ENCODE measurements at places on chromosomes 7 and 10. TPM values are rescaled to one million over a fixed set of nuclear protein-coding genes. Genes with fewer than 3 reads are reported as not detected.

GRCh38 chr10:68900427-68901104 lies 549 bp upstream of the DDX50 start:
- peaks cover 6% of the 10 kb centered on the region for H3K4me1 ChIP-seq
- H3K27ac ChIP-seq, result peak overlapping the region; percentile 91
- H3K36me3 ChIP-seq, result no peaks in the 10 kb centered on the region
- peak overlapping the region; percentile 84 for H3K4me3 ChIP-seq
- no peaks in the 10 kb centered on the region for H3K27me3 ChIP-seq

- DNase-seq, result no peak
- H3K36me3 ChIP-seq, result no peaks in the 10 kb centered on the region
- H3K4me1 ChIP-seq, result no peaks in the 10 kb centered on the region
- no peaks in the 10 kb centered on the region for H3K27me3 ChIP-seq
- no peak overlapping the region for H3K4me3 ChIP-seq
These were observed 304.2 kb downstream of the RPS24 start for GRCh38 chr10:78337646-78338391.

DNA sequence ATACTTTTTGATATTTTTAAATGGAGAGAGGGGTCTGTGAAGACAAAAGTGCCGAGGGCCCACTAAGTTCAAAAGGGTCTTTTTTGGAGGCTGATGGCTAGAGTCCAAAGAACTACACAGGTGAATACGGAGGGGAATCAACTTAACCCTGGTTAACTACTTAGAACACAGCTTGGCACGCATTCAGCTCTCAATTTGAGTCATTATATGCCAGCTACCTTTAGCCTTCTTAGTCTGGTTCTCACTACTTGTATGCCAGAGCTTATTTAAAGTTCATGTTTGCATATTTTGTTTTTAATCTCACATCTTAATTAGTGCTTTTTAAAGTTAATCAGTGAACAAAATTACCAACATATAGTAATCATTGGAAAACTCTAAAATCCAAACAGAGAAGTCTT lies 80.8 kb downstream of the VWDE start:
- H3K27me3 ChIP-seq, result no peaks in the 10 kb centered on the region
- no peaks in the 10 kb centered on the region for H3K4me1 ChIP-seq
- DNase-seq, result no peak
- H3K36me3 ChIP-seq, result peaks cover 3% of the 10 kb centered on the region
- H3K4me3 ChIP-seq, result no peak overlapping the region
- H3K27ac ChIP-seq, result no peak overlapping the region

- no peak overlapping the region for H3K27ac ChIP-seq
- H3K4me3 ChIP-seq, result no peak overlapping the region
- peaks cover 2% of the 10 kb centered on the region for H3K4me1 ChIP-seq
- no peaks in the 10 kb centered on the region for H3K36me3 ChIP-seq
- no peak for DNase-seq
- H3K27me3 ChIP-seq, result no peaks in the 10 kb centered on the region
These were observed 5.9 kb upstream of the HDAC9 start for GRCh38 chr7:18489624-18490023.

The CLDN3 gene
- total RNA-seq, result not detected

- no peak overlapping the region for H3K27ac ChIP-seq
- no peak for DNase-seq
- no peaks in the 10 kb centered on the region for H3K36me3 ChIP-seq
These were observed 32.0 kb downstream of the PSMC2 start for GRCh38 chr7:103379270-103379975.

- no peak overlapping the region for H3K4me3 ChIP-seq
- H3K27me3 ChIP-seq, result no peaks in the 10 kb centered on the region
- no peaks in the 10 kb centered on the region for H3K36me3 ChIP-seq
- no peak for DNase-seq
- H3K27ac ChIP-seq, result no peak overlapping the region
These were observed 158.5 kb downstream of the CDH23 start for GRCh38 chr10:71555087-71555723.

DNA sequence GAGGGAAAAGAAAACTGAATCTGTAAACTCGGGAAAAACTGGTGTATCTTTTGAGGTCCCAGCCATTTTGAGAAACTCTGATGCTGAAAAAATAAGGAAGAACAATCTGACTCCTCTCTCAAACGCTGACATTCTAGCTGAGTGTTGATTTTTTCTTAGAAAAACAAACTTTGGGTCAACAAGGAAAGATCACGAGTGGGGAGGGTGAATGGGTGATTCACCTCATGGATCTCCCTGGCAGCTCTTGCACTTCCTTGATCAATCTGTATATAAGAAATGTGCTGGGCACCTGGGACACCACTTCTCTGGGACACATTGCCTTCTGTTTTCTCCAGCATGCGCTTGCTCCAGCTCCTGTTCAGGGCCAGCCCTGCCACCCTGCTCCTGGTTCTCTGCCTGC lies at the start of gene PIP:
Gene PIP (plus strand): TSS at position 297 of the 400 bp plus-strand sequence. CDS start 40 bp downstream, at position 337.
- H3K27ac ChIP-seq, result no peak within 1 kb of the TSS
- no peaks in the 10 kb centered on the region for H3K27me3 ChIP-seq
- no peaks in the 10 kb centered on the region for H3K4me1 ChIP-seq

The OR6B1 gene
- total RNA-seq, result not detected

The MYH16 gene
- not detected for total RNA-seq

DNA sequence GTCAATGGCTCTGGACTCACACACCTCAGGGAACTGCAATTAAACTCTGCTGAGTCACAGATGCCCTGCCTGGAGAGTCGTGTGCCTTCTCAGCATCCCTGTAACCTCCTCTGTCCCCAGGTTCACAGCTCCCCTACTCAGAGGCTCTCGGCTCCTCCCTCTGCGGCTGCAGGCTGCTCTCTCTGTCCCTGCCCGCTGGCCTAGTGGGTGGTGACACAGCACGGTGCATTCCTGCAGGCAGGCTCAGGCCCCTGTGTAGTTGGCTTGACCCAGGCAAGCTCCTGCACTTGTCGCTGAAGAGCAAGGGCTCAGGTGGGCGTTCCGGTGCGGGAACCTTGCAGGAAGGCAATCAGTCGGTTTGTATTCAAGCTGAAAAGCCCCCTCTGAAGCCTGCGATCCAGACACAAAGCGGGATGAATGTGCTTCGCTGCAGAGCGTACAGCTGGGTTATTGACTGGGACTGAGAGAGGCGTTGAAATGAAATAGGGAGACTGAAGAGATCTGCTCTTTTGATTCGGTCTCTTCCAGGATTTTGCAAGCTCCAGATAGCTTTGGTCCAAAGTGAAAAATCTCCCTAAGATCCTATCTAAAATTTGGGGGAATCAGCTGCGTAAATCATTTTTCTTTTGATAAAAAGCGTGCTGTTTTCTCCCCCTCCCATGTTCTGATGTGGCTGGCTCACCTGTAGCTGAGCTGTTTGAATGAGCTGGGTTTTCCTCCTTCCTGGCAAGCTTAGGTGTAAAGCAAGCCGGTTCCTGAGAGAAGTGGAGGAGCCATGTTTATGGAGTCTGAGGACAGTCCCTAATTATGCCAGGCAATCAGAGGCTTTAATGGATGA lies 208.7 kb upstream of the PHYHIPL start:
- H3K36me3 ChIP-seq, result no peaks in the 10 kb centered on the region
- peak; percentile 21 for DNase-seq
- H3K27ac ChIP-seq, result no peak overlapping the region
- no peak overlapping the region for H3K4me3 ChIP-seq
- no peaks in the 10 kb centered on the region for H3K27me3 ChIP-seq

The ACBD7 gene
- total RNA-seq, result 8.9 TPM

DNA sequence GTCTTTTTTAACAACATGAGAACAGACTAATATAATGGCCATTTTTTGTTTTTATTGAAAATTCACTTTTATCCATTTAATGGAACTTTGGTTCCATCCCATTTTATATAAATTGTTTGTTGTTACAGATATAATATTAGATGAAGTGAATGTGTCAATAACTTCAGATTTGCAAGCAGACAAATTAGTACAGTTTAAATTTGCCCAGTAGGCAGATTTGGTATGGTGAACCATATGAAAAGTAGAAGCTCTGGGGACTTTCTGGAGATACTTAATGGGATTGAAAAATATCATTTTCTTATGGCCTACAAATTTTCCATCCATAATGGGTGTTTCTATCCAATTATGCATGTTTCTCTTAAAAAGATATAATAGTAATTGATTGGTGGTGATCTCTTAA lies 1196.2 kb upstream of the C7orf33 start:
- no peak for DNase-seq
- H3K27me3 ChIP-seq, result peaks cover 8% of the 10 kb centered on the region
- no peak overlapping the region for H3K27ac ChIP-seq

GRCh38 chr10:32976338-32976737 lies 18.3 kb upstream of the ITGB1 start:
- no peaks in the 10 kb centered on the region for H3K36me3 ChIP-seq
- DNase-seq, result no peak
- peaks cover 1% of the 10 kb centered on the region for H3K4me1 ChIP-seq

The TRIM74 gene
- total RNA-seq, result not detected

The GPR37 gene
- total RNA-seq, result 0.30 TPM

The TACC2 gene
- total RNA-seq, result 30.5 TPM

The CALD1 gene
- total RNA-seq, result 113 TPM

The TBX20 gene
- 2.0 TPM for total RNA-seq

- no peaks in the 10 kb centered on the region for H3K27me3 ChIP-seq
- no peak overlapping the region for H3K27ac ChIP-seq
- H3K4me1 ChIP-seq, result no peaks in the 10 kb centered on the region
These were observed 9.3 kb upstream of the PDLIM1 start for GRCh38 chr10:95300022-95300539.

DNA sequence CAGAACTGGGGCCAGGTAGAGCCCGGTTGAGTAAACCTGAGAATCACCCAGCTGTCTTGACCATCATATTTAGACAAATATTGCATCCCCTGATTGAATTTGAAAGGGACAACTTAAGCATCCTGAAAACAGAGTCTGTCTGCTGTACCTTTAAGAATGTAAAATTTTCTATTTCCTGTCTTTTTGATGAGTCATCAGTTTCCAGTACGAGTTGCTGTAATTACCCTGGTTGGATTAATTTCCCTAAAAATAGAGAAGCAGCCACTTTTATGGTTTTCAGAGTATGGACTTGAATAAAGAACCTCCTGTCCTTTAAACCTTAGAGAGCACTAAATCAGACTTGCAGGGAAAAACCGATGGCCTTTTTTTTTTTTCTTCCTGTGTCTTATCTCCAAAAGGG lies 164.6 kb upstream of the SH2B2 start:
- H3K36me3 ChIP-seq, result no peaks in the 10 kb centered on the region
- peaks cover 48% of the 10 kb centered on the region for H3K4me1 ChIP-seq
- peak overlapping the region; percentile 57 for H3K27ac ChIP-seq
- no peak overlapping the region for H3K4me3 ChIP-seq

The GDF10 gene
- total RNA-seq, result not detected

DNA sequence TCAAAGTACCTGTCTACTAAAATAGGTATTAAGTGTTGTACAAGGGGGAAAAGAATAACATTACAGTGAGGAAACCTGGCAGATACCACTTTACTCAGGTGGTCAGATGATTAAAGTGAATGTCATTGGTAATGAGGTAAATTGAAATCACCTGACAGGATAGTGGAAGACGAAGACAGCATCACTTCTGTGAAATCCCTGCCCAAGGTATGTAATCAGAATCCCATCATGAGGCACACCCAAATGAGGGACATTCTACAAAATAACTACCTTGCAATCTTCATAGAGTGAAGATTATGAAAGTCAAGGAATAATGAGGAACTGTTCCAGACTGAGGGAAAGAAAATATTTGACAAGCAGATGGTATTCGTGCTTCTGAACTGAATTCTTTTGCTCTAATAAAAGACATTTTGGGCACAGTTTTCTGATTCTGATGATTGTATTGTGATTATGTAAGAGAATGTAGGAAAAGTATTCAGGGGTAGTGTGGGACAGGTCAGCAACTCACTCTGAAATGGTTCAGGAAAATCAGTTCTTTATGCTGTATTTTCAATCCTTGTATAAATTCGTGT lies 33.3 kb upstream of the ARMS2 start:
- H3K27me3 ChIP-seq, result no peaks in the 10 kb centered on the region
- no peak for DNase-seq
- no peak overlapping the region for H3K27ac ChIP-seq
- no peaks in the 10 kb centered on the region for H3K4me1 ChIP-seq
- H3K36me3 ChIP-seq, result peaks cover 9% of the 10 kb centered on the region

The VKORC1L1 gene
- total RNA-seq, result 27.0 TPM

- H3K27ac ChIP-seq, result no peak overlapping the region
- H3K4me1 ChIP-seq, result peaks cover 16% of the 10 kb centered on the region
- peaks cover 53% of the 10 kb centered on the region for H3K36me3 ChIP-seq
- DNase-seq, result no peak
- no peaks in the 10 kb centered on the region for H3K27me3 ChIP-seq
These were observed 7.0 kb downstream of the SLC4A2 start for GRCh38 chr7:151066273-151066974.

GRCh38 chr10:54587971-54588370 lies 213.1 kb downstream of the PCDH15 start:
- H3K36me3 ChIP-seq, result no peaks in the 10 kb centered on the region
- H3K4me1 ChIP-seq, result no peaks in the 10 kb centered on the region
- H3K27ac ChIP-seq, result no peak overlapping the region
- H3K4me3 ChIP-seq, result no peak overlapping the region
- no peak for DNase-seq
- no peaks in the 10 kb centered on the region for H3K27me3 ChIP-seq

DNA sequence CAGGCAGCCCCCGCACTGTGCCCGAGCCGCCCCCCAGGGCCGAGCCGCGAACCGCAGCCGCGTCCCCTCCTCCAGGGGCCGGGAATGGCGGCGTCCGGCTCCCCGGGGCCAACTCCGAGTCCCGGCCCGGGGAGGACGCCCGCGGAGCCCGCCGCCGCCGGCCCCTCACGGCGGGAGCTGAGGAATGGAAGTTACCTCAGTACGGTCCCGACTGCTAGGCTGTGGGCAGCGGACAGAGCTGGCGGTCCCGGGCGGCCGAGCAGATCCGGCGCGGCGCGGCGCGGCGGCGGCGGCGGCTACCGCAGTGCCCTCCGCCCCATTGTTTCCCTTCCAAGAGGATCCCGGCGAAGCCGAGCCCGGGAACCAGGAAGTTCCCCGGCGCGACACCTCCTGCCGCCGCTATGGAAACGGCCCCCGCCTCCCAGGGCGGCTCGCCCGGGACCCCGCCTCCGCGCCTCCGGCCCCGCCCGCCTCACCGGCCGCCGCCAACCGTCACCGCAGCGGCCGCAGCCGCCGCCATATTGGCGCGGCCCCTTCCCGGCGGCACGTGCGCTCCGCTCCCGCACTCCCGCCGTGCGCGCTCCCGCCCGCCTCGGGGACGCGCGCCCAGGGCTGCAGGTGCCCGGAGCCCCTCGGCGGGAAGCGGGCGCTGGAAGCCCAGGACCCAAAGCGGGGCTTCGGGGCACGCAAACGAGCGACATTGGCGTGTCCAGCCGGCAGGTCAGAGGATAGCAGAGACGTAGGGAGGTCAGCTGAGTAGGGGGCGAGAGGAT lies at the start of gene USP6NL:
Gene USP6NL (minus strand): TSS at position 403 of the 773 bp plus-strand sequence. CDS start 14,016 bp downstream, outside the sequence.
- H3K4me1 ChIP-seq, result no peaks in the 10 kb centered on the region
- H3K27me3 ChIP-seq, result no peaks in the 10 kb centered on the region
- peak within 1 kb of the TSS; percentile 100 for H3K4me3 ChIP-seq
- peak; percentile 79 for DNase-seq

Data from SJCRH30 (cell line).